Right kidney (tissue), 9 donors: ENCODE measurements at places on chromosomes 1 and 21.

GRCh38 chr1:89635825-89636815 is 3.2 kb downstream of the LRRC8C start:
- DNase-seq: no peak

- no peak for DNase-seq
Observed at GRCh38 chr1:1591452-1591851, 8.5 kb downstream of the FNDC10 start.

DNA sequence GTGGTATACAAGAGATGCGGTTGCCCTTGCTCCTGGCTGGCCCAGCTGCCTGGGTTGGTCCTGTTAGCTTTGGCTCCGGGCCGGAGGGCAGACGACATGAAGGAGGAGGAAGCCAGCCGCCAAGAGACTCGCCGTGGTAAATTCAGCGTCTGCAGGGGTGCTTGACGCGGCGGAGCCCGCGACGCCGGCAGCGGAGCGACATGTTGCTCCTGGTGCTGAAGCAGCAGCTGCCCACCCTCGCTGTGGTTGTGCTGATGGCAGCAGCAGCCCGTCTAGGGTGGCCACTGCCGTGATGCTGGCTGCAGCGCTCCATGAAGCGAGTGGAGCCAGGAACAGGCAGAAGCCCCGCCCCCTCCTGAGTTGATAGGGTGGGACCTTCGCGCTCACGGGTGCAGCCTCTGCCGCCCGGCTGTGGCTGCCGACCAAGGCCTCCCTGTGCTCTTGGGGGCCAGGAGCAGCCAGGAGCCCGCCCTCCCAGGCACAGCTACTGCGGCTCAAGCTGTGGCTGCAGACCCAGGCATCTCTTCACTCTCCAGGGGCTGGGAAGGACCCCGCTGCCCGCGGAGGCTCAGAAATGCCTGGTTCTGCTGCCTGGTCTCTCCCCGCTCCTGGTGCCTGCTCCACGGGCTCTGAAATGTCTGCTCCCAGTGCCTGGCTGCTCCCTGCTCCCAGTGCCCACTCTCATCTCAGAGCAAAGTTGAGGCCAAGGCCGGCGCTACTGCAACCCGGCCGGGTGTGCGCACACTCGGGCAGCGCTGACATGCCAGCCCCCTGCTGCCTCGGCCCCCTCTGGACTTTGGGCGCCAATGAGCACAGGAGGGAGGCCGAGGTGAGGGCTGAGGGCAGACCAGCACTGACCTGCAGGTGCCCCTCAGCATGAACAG is 4.4 kb upstream of the ZNF692 start:
- DNase-seq: peak; percentile 91

GRCh38 chr1:64631346-64632034 is 113.4 kb upstream of the RAVER2 start:
- no peak for DNase-seq

DNA sequence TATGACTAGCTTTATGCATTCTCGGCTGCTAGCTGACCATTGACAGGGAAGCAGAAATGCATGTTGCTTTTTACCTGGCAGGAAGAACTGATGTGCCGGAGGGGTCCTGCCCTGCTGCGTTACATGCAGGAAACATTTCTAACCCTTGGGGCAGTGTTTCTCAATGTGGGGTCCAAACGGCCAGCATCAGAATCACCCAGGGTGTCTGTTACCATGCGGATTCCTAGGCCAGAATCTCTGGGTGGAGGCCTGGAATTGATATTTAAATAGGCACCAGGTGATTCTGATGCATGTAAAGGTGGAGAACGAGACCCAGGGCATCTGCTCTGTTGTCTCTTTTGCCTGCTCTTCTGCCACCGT is 182.7 kb downstream of the PCP4 start:
- DNase-seq: no peak

DNA sequence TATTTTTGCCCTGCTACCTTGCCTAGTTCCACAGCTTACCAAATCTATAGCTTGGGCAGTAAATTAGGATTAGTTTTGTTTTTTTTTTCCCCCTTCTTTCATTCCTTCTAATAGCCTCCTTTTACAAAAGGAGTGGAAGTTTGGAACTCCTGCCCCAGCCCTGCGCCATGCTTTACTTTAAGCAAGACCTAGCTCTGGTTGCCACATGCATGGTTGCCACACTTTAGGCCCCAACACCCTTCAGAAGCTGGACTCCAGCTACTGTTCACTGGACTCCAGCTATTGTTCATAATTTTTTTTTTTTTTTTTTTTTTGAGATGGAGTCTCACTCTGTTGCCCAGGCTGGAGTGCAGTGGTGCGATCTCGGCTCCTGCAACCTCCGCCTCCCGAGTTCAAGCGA is 115.8 kb downstream of the NR5A2 start:
- no peak for DNase-seq

GRCh38 chr1:171421413-171422020 is 63.8 kb upstream of the PRRC2C start:
- no peak for DNase-seq

- DNase-seq: no peak
Observed at GRCh38 chr1:170010443-170010842, 64.1 kb downstream of the KIFAP3 start.

GRCh38 chr1:192303029-192303428 is 13.8 kb upstream of the RGS21 start:
- no peak for DNase-seq

DNA sequence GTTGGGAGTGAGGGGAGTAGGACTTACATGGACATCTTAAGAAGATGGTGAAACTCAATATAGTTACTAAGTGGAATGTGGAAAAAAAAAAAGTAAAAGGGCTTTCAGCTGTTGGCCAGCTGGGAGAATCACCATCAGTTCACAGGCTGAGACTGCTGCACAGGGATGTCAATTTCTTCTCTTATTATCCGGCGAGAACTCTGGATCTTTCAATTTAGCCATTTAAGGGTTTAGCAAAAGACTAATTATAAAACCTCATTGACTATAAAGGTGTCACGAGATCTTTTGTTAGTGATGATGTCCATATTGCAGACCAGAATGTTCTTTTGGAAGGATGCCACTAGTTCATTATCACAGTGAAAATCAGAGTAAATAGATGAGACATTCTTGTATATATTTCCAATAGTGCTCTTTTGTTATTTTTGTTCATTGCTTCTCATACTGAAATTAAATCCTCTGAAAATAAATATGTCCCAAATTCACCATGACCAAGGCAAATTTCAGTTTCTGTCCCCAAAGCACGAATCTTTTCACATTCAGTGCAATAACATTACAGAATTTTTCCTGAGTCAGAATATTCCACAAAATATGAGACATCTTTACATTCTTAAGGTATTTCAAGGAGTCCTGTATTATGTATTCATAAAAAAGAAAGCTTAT is 266.1 kb downstream of the DNM3 start:
- no peak for DNase-seq

DNA sequence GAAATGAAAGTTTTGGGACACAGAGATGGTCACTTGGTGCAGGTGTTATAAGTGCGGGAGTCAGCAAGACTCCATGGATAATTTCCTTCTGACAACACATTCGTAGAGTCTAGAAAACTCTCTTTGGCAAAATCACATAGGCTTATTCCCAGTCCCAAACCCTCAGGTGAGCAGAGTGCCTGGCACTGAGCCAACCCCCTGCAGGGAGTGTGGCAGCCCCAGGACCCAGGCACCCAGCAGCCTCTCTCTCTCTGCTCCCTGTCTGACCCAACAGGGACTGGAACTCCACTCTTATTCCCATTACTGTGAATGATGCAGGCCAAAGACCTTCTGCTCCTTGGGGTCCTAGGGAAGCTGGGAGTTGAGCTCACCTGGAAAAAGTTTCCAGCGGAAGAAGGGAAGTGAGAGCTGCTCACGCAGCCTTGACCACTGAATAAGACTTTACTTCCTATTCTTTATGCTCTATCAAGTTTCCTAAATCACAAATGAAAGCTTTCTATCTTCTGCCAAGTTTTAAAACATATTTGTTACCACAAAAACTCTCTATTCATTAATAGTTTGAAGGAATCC is 132.6 kb upstream of the ETV3 start:
- no peak for DNase-seq

GRCh38 chr1:156936721-156937220 is 16.3 kb downstream of the LRRC71 start:
- DNase-seq: no peak

GRCh38 chr1:94946886-94947285 is 20.0 kb upstream of the CNN3 start:
- no peak for DNase-seq

DNA sequence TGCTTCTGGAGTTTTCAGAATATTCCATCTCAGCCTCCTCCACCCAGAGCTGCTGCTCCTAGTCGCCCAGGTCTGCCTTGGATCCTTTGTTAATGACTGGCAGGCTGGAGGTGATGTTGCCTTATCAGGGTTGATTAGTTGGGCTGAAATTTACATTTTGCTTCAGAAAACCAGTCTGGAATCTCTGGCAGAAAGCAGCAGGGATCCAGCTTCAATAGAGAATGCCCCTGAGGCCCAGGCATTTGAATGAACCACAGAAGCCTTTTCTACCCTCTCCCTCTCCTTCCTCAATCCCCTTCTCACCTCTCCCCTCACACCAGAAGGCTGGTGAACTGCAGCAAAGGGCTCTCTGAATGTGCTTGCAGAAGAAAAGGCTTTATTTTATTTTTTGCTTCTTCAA is 83.2 kb downstream of the PLXNA2 start:
- DNase-seq: no peak

GRCh38 chr1:202237052-202237451 is 43.5 kb downstream of the LGR6 start:
- no peak for DNase-seq

- no peak for DNase-seq
Observed at GRCh38 chr1:106517224-106517623, 539.2 kb upstream of the PRMT6 start.

DNA sequence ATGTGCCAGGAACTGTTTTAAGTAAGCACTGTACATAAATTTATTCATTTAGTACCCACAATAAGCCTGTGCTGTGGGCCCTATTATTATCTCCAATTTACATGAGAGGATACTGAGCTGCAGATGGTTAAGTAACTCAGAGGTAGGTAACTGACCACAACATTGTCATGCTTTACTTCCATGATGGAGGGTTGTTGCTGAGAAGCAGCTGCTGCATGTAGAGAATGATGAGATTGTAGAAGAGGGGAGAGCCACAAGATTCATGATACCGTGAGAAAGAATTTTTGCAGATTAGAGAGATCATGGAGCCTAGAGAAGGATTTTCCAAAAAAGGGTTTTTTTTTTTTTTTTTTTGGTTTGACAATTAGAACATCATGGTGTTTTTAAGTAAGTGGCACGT is 313.1 kb downstream of the PTBP2 start:
- no peak for DNase-seq

DNA sequence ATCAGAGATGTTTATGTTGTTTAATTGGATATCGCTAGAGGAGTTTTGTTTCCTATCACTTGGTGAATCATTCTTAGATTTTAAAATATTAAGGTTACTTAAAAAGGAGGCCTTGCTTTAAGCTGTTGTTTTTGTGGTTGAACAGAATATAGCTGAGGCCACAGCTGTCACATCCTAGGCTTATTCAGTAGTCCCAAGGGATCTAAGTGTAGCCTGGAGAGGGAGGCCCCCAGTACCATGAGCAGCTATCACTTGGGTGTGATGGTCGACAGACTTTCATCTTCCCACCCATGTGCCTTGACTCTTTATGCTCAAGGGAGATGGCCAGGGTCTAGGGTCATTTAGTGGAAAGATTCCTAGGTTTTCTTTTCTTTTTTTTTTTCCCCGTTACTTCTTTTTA is 278.7 kb downstream of the HHAT start:
- DNase-seq: no peak

GRCh38 chr21:27759820-27760219 is 792.9 kb upstream of the ADAMTS5 start:
- no peak for DNase-seq

DNA sequence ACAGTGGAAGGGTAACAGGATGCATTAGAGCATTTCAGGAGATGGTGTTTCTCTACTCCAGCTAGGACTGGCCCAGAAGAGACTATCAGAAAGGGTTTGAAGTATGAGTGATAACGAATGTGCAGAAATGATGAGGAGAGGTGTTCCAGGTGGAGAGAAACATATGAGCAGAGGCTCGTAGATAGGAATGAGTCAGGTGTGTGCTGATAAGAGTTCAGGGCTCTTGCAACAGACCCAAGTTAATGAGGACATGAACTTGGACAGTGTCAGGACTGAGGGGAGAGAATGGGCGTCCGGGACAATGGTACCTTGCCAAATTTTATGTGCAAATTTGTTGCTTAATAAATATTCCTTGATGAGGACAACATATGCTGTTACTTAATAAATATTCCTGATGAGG is 183.9 kb upstream of the NFIA start:
- DNase-seq: no peak

DNA sequence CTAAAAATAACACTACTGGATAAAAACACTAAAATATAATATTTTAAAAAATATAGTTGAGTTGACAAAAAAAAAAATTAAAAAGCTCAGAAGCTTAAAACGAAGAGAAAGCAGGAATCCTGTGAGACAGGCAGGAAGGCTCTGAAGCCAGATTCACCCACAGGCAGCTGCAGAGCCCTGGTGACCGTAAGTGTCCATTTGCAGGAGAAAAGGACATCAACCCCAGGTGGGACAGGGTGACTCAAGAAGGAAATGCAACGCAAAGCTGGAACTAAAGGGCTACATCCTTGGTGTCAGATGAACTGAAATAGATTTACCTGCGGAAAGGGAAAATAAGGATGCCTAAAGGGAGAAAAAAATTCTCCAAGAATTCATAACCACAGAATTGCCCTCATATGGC is 46.8 kb downstream of the USP24 start:
- no peak for DNase-seq

DNA sequence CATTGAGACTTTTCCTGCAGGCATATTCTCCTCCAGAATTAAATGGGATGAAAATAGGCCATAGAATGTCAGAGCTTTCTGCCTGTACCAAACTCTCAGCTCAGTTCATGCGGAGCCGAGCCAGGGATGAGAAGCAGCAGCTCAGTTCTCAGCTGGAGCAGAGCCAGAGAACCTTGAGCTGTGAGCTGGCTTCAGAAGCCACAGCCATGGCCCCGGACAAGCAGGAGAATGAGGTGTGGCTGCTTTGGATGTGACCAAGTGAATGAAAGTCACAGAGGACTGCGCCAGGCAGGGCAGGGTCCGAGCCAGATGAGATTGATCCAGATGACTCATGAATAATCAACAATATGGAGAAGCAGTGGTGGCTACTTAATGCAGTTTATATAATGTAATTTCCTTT is 633.8 kb downstream of the NCAM2 start:
- DNase-seq: no peak

GRCh38 chr1:15500184-15501178 is 23.5 kb downstream of the CASP9 start:
- peak; percentile 19 for DNase-seq

DNA sequence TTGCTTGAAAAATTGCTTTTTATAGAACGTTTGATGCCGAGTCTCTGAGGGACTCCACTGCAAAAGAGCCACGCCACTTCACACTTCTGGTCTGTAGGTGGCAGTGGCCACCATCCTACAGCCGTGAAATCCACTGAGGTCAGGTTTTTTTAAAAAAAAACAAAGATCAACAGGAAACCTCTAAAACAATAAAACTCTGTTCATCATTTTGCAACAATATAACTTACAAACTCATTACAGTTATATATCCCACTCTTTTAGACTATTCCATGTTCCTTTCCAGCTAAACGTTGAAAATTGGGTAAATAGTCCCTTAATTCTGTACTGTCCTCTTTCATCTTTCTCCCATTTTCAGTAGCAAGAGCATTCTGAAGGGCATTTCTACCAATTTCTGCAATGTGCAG is 64.6 kb upstream of the FMN2 start:
- DNase-seq: peak; percentile 23
